ENCODE measurements at places on chromosomes 11 and 22. TPM values are rescaled to one million over a fixed set of nuclear protein-coding genes. Genes with fewer than 3 reads are reported as not detected.

DNA sequence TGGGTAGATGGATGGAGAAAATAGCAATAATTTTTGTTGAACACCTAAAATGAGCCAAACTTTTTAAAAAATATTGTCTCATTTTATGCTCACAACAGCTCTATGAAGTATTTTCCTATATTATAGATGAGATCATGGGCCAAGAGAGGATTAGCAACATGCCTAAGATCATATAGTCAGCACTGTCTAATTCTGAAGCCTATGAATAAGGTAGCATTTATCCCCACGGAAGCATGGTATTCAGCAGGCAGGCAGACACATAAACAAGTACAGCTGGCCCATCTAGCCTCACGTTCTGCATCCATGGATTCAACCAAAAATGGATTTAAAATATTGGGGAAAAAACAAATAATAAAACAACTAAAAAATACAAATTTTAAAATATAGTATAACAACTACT lies 21.9 kb upstream of the RAB30 start:
- no peak for DNase-seq

DNA sequence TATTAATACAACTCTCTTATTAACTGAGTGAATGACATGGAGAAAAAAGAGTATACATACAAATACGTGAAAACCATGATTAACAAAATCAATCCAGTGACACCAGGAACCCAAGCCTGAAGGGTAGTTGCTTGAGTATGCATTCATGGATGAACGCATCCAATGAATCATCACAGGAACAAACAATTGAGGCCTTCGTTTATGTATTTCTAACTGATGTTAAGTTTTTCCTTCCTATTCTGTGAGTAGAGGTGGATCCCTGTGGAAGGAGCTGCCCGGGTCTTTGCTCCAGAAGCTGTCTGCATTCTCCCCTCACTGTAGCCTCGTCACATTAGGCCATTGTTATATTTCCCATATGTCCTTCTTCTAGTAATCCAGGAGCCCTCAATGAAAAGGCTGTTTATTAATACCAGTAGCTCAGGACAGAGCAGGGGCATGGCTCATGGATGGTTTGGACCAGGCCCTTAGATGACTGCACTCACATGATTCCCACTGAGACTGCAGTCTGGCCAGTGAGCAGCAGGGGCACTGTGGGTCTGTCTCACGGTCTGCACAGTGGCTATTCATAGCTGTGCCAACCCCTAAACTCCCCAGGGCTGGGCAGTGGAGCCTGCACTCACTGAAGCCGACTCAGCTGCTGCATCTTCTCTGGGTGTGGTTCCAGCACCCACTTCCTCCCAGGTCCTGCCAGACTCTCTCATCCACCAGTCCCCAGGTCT lies 128.1 kb upstream of the TOP3B start:
- peak; percentile 49 for DNase-seq

DNA sequence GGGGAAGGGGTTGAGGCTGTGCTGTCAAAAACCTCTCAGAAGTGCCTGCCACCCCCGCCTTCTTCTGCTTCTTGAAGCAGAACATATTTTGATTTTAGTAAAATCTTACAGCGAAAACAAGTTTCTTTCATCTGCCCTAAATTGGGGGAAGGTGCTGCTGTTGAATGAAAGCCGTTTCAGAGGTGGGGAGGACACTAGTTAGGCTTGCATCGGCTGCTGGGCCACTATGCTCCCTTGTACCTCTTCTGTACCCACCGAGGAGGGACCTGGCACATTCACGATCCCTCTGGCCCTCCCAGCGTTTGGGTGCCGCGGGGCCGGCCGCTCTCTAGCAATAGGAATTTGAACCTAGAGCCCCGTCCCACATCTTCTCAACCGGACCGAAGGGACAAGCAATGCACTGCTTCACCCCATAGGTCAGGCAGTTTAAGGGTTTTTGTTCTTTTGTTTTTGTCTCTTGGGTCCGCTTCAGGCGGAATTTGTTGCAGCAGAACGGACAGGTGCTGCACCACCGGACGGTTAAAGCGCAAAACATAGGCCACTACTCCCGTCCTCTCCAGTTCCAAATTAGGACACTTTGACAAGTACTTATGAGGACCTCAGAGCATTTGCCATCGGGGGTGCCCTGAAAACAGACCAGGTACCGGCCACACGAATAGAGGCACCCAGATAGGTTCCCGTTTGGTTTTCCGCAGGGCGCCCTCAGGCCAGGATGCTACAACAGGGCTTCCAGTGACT lies 5.6 kb downstream of the SLC6A5 start:
- no peak for DNase-seq

The PEX16 gene
- total RNA-seq, result 32.9 TPM

DNA sequence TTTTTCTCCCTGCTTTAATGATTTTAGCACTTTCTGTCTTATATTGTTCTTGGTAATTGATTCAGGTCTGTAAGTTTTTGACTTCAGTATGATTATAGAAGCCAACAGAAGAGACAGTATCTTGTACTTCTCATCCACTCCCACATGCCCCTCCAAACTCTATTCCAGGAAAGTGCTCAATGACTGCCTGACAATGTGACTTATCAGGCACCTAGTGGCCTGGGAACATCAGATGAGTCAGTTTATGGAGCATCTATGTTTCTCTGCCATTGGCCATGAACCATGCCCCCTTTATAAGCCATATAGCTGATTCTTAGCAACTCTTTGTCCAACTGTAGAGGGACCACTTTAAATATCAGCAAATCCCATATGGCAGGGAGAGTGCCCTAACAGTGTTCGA lies 179.2 kb upstream of the MTMR2 start:
- DNase-seq, result no peak

- no peak for DNase-seq
Measured at GRCh38 chr11:83191986-83192385, 1.5 kb upstream of the ANKRD42 start.

The JAM3 gene
- total RNA-seq, result 2.8 TPM

GRCh38 chr11:85575388-85575787 lies 51.8 kb downstream of the DLG2 start:
- no peak for DNase-seq

DNA sequence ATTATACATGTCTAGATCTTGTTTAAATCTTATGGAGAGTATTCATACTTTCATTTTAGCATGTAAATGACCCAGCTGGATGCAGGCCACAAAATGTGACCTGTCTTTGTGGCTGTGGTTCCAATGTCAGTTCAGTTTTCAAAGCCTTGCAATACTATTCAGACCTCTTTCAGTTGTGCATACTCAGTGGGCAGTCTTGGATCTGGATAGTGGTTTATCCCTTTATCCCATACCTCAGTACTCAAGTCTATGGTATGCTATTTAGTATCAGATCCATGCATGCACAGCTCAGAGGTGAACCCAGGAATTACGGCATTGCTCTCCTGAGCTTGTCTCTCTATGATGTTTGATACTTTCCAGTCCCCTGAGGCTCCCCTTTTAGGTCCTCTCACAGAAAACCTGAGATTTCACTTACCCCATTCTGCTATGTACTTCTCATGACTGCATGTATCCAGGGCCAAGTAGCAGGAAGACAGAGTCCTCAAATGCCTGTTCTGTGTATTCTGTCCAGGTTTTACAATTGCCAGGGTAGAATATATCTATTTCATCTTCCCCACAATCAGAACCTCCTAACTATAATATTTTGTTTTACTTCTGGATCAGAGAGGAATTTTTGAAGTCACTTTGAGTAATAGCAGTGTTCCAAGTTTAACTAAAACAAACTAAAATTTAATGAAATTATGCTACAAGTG lies 6.9 kb upstream of the P4HA3 start:
- DNase-seq, result peak; percentile 69

The SCN3B gene
- 6.7 TPM for total RNA-seq

The TYR gene
- not detected for total RNA-seq

The RFPL3 gene
- not detected for total RNA-seq

The IL18BP gene
- total RNA-seq, result 1.1 TPM

- no peak for DNase-seq
Measured at GRCh38 chr11:83061883-83062282, 9.8 kb downstream of the RAB30 start.

- no peak for DNase-seq
Measured at GRCh38 chr22:48037618-48038017, 1275.2 kb downstream of the TBC1D22A start.

The CCDC134 gene
- 4.8 TPM for total RNA-seq

DNA sequence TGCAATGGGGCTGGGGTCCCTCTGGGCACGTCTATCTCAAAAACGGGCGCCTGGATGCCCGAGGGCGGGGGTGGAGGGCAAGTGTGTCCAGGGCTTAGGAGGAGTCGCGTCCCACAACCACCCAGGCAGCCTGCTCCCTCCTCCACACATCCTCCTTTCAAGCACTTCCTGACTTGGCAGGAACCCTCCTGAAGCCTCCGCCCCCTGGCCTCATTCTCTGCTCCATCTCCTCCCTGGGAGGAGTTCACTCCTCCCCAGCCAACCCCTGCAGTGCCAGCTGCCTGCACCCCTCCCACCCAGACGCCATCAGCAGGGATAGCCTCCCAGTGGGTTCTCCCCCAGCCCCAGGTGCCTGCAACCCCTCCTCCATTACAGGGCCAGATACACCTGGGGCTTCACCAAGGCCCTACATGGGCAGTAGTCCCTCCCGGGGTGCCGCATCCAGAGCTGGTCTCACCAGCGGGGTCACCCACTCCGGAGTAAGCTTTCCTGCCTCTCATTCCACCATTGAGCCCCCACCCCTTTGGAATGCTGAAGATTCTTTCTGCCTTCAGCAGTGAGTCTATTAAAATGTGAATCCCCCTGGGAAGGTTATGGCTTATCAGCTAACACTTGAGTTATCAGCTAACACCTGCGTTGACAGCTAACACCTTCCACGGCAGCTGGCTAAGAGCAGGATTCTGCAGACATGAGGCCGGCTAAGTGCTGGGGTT lies 24.4 kb downstream of the RTN4R start:
- peak; percentile 59 for DNase-seq

DNA sequence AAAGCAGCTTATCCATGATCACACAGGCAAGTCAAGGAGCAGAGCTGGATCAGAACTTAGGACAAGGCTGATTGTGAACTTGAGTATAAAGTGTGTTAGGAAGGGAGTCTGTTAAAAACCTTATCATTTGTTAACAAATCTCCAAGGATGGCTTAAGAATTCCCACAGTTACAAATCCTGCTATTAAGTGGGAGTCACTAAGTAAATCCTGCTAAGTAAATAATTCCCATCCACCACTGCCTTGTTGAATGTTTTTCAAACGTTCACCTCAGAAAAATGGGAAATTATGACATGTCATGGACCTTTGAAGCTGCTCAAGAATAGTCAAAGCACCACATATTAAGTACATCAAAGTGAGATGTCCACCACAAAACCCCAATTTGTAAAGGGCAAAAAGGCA lies 88.7 kb downstream of the FAM168A start:
- no peak for DNase-seq

DNA sequence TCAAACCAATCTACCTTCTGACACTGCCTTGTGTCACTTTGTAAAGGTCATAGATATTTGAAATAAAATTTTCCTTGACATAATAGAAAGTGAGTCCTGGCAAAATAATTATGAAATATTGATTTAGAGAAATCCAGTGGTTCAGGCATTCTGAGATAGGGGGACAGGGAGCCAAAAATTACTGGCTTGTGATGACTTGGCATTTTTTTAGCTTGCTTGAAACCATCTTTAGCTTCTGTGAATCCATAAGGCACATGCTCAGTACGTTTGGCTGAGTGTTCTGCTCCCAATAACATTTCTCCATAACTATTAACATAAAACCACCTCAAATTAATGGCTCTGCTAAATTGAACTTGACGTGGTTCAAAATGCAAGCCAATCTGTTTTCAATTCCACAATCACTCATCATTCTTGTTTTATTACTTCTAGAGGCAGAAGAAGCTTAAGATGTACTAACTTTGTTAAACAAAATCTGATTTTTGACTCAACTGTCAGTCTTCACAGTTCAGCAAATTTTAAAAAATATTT lies 209.0 kb downstream of the LRRC4C start:
- no peak for DNase-seq

DNA sequence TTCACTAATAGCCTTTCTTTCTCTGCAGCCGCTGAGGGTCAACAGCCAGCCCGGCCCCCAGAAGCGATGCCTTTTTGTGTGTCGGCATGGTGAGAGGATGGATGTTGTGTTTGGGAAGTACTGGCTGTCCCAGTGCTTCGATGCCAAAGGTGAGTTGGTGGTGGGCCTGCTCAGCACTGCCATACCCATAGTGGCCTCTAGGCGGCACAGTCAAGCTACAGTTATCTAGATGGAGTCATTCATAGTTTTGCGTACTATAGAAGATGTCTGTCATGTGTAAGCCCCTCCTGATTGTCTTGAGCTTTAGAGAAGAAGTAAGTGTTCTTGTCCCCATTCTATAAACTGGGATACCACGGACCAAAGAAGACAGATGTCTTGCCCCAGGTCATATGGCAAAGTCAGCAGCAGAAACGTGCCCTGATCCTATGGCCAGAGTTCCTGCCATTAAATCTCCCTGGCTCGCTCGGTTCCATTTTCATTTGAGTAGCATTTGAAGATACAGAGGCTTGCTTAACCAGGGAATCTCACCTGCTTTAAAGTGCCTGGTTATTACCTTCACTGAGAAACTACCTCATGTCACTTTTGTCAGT lies 42.1 kb upstream of the CRTAM start:
- DNase-seq, result peak; percentile 52

The SMIM35 gene
- not detected for total RNA-seq

- no peak for DNase-seq
Measured at GRCh38 chr11:121536126-121536525, 83.4 kb upstream of the SORL1-AS1 start.

The LGALS12 gene
- total RNA-seq, result not detected

DNA sequence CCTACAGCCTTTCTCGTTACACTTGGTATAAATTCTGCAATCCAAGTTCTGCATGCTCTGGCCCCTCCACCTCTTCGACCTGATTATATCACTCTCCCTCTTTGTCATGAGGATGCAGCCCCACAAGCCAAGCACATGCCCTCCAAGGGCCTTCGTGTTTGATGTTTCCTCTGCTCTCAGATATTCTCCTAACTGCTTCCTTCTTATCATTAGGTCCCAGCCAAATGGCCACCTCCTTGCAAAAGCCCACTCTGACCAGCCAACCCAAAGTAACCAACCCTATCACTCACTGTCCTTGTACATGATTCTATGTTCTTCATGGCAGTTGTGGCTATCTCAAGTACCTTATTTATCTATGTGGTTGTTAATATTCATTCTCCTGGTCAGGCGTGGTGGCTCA lies 38.3 kb upstream of the LRRC55 start:
- DNase-seq, result no peak

- DNase-seq, result no peak
Measured at GRCh38 chr11:60145677-60146076, 37.2 kb downstream of the MS4A6A start.

- no peak for DNase-seq
Measured at GRCh38 chr22:50001388-50002231, 11.0 kb downstream of the IL17REL start.

DNA sequence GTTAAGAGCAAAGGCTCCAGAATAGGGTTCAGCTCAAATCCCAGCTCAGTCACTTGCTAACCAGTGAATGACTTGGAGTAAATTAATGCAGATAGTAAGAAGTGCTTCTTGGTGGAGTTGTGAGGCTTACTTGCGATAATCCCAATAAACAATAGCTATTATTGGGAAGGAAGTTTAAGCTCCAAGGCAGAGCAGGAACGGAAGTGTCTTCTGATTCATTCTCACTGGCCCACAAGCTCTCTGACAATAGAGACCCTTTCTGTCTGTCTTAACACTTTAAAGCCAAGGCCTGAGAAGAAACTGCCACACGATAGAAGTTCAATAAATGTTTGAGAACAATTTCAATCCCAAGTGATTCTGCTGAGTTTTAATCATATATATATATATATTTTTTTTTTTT lies 155.4 kb downstream of the DBX1 start:
- no peak for DNase-seq

Data from lung microvascular endothelial cell (primary cell).